ENCODE measurements at places on chromosomes 5 and 9.

DNA sequence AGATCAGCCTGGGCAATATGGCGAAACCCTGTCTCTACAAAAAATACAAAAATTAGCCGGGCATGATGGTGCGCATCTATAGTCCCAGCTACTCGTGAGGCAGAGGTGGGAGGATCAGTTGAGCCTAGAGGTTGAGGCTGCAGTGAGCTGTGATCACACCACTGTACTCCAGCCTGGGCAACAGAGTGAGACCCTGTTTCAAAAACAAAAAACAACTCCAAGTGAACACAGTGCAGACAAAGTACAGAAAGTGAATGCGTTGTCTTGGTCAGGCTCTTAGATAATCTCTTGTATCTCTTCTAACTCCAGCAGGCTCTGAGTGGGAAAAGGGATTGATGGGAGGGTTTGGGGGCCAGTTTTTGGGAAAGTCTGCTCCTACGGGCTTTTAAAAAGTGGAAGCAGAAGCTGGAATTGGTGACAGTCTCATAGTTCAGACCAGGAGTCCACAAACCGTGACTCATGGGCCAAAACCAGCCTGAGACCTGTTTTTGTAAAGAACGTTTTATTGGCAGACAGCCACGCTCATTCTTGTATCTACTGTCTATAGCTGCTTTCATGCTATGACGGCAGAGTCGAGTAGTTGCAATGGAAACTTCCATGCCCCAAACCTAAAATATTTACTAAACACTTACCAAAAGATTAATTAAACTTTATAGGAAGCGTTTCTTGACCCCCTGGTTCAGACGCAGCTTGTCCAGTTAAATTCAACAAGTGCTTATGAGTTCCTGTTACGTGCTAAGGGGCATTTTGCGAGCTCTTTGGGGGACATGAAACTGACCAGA, 32.9 kb downstream of the NDST1 start:
- DNase-seq: no peak

GRCh38 chr5:111776913-111777781, 20.2 kb upstream of the NREP start:
- no peak for DNase-seq

GRCh38 chr9:104319685-104320084, 184.4 kb upstream of the OR13F1 start:
- no peak for DNase-seq

DNA sequence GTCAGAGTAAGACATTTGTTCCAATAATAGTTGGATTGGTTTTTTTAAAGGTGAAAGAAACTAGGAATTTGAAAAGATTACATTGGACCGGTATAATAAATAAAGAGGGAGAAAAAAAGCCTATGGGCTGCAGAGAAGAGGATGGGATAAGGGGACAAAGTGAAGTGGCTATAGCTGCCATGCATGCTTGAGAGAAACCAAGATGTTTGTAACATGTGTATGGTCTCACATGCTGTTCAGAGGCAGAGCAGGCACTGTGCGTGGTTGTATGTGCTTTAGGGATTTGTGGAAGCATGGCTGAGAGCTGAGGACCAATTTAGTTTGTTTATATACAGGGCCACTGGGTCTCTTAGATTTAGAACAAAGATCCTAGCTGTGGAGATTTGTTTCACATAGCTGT, 32.7 kb downstream of the LNPEP start:
- no peak for DNase-seq

DNA sequence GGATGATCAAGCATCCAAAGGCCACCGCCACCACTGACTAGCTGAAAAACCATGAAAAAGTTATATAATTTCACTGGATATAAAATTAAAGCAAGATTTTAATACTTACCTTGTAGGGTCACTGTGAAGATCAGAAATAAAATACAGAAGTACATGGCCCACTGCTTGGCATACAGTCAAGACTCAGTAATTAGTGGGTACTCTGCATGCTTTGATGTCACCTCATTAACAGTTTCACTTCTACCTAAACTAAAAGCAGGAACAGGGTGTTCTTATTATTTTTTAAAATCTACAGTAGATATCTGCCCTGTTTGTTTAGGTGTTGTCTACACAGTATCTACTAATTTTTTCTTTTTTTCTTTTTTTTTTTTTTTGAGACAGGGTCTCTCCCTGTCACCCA, 66.4 kb downstream of the NFIB start:
- no peak for DNase-seq

DNA sequence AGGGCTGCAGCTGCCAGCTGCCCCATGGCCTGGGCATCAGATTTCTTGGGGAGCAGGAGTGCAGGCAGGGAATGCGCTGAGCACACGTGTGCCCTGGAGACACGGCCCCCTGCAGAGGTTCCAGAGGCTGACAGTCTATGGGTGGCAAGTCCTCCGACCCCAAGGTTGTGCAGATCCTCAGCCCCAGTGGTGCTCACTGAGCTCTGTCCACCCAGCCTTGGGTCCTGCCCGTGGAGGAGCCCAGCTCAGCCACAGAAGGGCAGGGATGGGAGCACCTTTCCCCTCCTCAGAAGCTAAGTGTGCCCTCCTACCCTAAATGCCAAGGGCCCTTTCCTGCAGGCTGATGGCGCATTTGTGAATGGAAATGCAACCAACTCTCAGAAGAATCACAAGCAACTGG, 341.0 kb downstream of the IRX2 start:
- no peak for DNase-seq

DNA sequence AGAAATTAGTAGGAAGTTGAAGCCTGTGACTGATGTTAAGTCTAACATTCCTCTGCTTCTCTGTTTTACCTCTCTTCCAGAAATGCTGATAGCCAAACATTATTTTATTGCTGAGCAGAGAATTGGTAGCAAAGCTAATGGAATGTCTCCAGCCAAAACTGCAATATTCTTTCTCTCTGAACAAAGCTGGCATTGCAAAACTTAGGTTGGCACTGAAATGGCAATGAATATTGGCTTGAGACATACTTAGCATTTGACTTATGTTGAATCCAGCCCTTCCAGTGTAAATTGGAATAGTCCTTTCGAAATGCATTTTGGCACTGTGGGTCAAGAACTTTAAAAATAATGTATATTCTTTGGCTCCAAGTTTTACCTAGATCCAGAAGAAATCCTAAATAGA, 21.1 kb downstream of the FAF2 start:
- no peak for DNase-seq

- DNase-seq: no peak
Observed at GRCh38 chr5:56383761-56384160, 150.6 kb upstream of the ANKRD55 start.

GRCh38 chr9:121818841-121819427, 167.5 kb downstream of the DAB2IP start:
- no peak for DNase-seq

- no peak for DNase-seq
Observed at GRCh38 chr5:163766936-163767670, 261.7 kb downstream of the MAT2B start.

DNA sequence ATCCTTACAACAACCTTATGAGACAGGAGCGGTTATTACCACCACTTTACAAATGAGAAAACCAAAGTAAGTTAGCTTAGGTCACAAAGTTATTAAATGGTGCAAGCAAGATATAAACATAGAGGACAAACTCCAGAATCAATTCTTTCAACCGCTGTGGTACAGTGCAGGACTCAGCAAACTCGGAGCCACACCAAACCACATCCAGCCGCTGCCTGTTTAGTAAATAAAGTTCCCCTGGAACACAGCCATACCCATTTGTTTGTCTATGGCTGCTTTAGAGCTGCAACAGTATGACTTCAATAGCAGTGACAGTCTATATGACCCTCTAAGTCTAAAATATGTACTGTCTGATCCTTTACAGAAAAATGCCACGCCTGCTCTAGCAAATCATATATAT, 1567.2 kb upstream of the WWC1 start:
- no peak for DNase-seq

DNA sequence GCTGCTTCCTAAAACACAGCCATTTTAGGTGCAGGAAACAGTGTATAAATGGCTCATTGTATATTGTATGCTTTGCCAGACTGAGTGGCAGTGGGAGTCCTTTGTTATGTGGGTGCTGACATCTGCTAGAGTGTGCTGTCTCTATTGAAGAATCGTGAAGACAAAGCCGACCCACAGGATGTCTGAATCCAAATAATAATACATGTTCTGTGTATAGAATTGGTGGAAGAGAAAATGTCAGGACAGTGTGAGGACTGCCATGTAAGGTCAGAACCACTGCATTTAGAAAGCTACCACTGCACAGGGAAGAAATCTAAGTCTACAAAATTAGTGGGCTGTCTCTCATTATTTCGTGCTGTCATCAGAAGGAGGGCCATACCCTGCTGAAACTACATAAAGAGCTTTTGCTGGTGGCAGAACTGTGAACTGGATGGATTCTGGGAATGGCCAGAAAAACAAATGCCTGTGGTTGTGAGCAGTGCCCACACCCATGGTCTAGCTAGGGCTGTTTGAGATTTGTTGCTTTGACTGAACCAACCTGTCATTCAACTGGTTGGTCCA, 2.5 kb downstream of the IL7R start:
- no peak for DNase-seq

DNA sequence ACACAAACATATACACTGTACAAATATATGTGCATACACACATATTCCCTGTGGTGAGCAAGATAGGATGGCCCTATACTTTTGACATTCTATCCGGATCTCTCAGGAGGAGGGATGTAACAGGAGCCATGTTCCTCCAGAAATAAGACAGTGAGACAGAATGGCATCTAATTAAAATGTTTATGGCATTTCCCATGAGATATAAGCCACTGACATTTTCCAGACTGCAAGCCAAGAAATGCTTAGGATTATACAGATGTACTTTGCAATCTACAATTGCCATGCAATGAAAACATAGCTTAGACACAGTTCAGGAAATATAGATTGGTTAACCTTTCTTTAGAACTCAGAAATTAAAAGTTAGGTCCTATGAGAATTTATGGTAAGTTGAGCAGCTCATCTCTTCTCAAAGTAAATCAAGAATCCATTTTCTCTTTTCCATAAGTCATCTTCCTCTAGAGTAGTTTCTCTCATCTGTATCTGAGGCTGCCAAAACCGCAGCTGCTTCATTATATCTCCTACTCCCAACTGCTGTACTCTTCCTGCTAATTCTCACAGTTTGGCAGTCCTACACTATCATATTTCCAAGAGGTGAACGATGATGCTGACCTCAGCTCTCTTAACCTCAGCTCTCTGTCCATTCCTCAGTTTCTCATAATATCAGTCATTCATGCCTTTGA, 1719.1 kb downstream of the MAT2B start:
- no peak for DNase-seq

- no peak for DNase-seq
Observed at GRCh38 chr9:549455-549997, 292.0 kb upstream of the DMRT1 start.

GRCh38 chr9:105195259-105195658, 49.2 kb upstream of the SLC44A1 start:
- no peak for DNase-seq

DNA sequence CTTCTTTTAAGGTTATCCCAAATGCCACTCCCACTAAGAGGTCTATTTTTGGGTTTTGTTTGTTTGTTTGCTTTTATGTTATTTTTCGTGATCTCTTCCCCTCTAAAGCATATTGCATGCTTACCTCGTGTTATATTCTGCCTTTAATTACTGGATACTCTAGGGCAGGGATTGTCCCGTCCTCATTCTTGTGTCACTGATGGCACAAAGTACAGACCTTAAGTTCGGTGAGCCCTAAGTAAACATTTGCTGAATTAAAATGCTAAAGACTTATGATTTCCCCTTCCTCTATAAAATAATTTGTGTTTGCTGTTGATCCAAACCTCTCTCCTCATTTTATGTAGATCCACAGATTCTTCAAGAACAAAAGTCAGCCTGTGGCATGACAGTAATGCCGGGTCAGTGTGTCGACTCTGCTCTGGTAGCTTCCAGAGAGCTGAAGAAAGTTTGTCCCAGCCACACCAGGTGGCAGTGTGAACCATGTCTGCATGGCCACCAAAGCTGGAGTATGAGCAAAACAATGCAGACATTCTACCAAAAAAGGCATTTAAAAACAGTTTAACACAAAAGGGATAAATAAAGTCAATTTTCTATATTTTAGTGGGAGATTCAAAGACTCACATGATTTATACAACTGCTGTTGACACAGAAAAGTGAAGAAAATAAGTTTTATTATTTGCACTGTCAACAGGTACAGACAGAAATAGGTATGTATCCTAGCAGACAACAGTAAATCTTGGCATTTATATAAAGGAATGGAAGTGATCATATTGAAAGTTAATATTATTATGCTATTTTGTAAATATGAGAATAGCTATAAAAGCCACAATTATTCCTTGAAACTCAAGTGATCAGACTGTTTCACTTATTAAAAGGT, 17.9 kb upstream of the POC5 start:
- DNase-seq: no peak

DNA sequence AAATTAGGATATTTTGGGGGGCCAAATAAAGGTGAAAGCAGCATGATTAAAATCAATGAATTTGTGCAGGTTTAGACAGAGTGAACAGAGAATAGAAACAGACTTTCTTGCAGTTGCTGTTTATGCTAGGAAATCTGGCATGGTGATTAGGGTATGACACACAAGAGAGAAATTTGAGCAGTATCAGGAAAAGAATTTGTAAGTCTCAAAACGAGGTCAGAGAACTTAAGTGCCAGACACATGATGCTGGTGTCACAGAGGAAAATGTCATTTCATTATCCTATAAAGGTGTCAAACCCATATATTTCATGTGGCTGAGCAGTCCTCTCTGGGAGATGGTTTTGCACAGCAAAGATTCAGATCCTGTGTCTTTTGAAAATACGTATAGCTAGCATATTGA, 15.7 kb downstream of the LVRN start:
- DNase-seq: peak; percentile 57

GRCh38 chr9:34139477-34140146, 13.1 kb upstream of the DCAF12 start:
- peak; percentile 51 for DNase-seq

GRCh38 chr9:33177086-33177485, 9.9 kb upstream of the B4GALT1 start:
- DNase-seq: no peak

- DNase-seq: no peak
Observed at GRCh38 chr9:70073193-70073592, 29.5 kb downstream of the MAMDC2 start.

- DNase-seq: peak; percentile 75
Observed at GRCh38 chr9:115158661-115159481, 40.9 kb upstream of the TNC start.

GRCh38 chr9:92669527-92669889, 423 bp downstream of the IPPK start:
- no peak for DNase-seq

DNA sequence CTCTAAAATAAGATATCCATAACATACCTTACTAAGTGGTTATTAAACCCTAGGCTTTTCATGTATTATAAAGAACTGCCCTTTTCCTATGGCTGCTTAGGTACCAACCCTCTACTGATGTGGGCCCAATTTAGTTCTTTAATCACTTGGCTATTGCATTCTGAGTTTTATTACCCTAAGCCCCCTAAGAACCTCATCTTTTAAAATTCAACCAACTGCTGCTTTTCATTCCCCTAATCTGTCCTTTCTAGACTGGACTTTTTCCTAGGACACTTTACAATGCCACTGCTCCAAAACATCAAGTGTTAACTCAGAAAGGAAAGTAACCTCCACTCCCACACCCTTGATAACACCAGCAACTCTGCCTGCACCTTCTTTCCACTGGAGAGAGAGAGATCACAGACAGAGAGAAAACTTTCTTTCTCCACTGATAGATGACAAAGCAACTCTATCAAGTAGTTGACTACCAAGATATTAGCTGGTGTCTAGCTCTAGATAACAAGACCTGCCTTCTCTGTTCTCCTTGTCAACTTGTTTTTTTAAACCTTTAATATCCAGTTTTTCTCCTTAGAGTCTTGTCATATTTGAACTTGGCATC, 27.3 kb downstream of the ELL2 start:
- DNase-seq: no peak

GRCh38 chr5:167008705-167009104, 1282.7 kb upstream of the WWC1 start:
- DNase-seq: no peak

GRCh38 chr9:114813717-114814418, 8.0 kb upstream of the TNFSF15 start:
- no peak for DNase-seq
